Stomach (tissue), 19 donors: ENCODE measurements at places on chromosomes 4 and X. TPM values are rescaled to one million over a fixed set of nuclear protein-coding genes. Genes with fewer than 3 reads are reported as not detected.
A peak's percentile ranks its signal among the peaks of the same experiment; 100 is the strongest.

The SHOX gene
- total RNA-seq, result not detected

The DDIT4L gene
- 0.58 TPM for total RNA-seq

The HMX1 gene
- total RNA-seq, result not detected

The ZNF674 gene
- 2.9 TPM for total RNA-seq

The IGFBP7 gene
- 395 TPM for total RNA-seq

The TNIP2 gene
- total RNA-seq, result 194 TPM

The MAGEA12 gene
- total RNA-seq, result not detected

The RIBC1 gene
- not detected for total RNA-seq

The CXCL5 gene
- 2.3 TPM for total RNA-seq

The AIMP1 gene
- total RNA-seq, result 13.9 TPM

The GLRA2 gene
- total RNA-seq, result 2.6 TPM

The NEXMIF gene
- 4.0 TPM for total RNA-seq

DNA sequence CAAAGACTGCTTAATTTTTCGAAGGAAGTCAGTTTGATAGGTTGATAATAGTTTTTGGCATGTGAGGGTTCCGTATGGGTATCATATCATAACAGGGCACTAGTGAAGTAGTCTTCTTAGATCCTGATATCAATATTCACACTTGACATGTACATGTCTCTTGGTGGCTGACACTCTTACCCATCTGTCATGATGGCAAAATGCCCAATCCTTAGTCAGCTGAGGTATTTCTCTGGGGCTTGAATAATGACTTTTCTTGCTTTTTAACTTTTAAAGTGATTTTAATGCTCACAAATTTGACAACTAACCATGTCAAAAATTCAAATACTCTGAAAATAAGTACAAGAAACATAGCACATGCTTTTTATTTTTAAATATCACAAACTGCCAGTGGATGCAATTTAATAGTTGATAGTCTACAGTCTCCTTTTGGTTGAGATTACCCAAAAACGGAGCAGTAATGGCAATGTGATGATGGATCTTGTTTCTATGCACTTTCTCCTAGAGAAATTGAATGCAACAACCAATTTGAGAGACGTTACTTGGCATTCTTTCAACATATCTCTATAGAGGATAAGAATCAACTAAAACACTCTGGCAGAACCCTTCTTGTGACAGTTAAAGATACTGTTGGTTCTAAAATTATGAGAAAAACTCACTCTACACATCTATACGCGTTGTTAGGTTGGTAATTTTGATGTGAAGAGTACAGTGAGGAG, 552.9 kb upstream of the PABPC4L start:
- no peak for DNase-seq

- no peak for DNase-seq
Measured at GRCh38 chr4:146159384-146160058, 16.0 kb upstream of the LSM6 start.

- DNase-seq, result no peak
Measured at GRCh38 chr4:4857001-4857808, 2.3 kb upstream of the MSX1 start.

- no peak for DNase-seq
Measured at GRCh38 chr4:82864336-82864979, 26.5 kb downstream of the SEC31A start.

DNA sequence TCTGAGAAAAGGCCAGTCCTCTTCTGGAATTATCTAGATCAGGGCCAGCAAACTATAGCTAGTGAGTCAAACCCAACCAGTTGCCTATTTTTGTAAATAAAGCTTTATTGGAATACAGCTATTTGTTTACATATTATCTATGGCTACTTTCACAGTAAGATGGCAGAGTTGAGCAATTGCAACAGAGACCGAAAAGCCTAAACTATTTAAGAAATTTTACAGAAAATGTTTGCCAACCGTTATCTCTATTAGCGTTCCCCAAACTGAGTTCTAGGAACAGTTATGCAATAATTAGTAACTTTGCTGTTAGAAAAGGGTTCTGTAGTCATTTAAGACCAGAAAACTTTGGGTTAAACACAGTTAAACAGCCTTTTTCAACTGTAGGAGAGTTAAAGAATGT, 10.5 kb downstream of the TEX13B start:
- DNase-seq, result no peak

- DNase-seq, result peak; percentile 29
Measured at GRCh38 chrX:133495464-133496391, 80.4 kb upstream of the GPC4 start.

DNA sequence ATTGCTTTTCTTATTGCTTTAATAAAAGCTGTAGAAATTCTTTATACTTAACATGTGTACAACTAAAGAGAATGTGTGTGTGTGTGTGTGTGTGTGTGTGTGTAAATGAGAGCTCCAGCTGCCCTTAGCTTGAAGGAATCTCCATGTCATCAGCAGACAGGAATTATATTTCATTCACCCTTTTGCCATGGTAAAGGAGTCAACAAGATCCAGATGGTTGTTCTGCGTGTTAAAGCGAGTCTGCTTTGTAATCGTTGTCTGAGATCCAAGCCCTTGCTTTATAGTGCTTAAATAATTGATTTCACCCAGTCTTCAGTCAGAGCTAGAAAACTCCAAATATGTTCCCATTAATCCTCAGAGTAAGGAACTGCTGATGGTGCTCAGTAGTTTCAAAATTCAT, 285.5 kb downstream of the PDGFC start:
- DNase-seq, result peak; percentile 61

DNA sequence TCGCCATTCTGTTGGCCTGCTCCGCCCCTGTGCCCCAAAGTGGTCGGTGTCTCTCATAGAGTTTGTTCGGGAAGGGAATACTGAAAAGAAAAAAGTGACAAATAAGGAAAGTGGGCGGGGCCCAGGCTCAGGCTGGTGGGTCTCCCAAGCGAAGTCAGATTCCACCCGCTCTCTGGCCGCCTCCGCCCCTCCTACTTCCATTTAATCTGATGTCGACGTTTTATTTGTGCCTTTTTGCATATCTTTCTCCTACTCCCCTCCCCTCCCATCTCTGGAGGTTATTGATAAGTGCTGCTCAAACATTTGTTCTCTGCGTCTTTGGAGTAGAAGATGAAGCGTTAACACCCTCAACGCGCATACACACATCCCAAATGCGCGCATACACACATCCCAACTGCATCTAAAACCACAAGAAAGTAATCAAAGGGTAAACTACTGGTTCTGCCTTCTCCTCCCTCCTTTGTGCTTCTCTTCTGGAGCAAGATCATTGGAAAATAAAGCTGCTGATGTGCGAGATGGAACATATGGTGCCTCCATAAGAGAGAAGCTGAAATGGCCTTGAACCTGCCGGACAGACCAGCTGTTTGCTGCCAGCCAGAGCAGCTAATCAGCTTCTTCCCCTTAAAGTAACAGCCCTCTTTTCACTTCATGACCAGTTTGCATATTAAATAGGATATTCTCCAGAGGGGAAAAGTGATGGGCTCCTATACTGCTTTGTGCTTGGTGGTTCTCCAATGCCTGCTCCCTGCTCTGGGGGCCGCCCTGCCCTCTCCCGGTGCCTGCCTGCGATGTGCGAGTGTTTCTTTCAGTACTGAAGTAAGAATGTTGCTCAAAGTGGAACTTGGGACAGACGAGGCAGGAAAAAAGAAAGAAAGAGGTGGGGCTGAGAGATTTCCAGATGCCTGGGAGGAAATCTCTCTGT, 3.1 kb downstream of the MAMLD1 start:
- DNase-seq, result peak; percentile 77

DNA sequence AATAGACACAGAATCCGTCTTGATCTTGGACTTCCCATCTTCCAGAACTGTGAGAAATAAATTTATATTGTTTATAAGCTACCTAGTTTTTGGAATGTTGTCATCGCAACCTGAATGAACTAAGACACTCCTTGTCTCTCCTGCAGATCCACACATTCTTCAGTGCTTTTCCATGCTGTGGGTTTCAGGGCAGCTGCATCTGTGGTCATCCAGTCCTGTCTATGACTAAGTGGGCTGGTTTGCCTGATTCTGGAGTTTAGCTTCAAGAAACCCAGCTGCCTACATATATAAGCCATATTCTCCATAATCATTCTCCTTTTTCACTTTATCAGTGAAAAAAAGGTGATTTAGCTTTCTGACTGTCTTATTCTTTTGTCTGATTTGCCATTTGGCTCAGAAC, 170.3 kb upstream of the KIT start:
- DNase-seq, result no peak

- DNase-seq, result peak; percentile 62
Measured at GRCh38 chrX:143306991-143307937, 210.0 kb downstream of the SPANXN3 start.

GRCh38 chrX:96183843-96184242, 500.8 kb upstream of the DIAPH2 start:
- DNase-seq, result peak; percentile 3
